ENCODE measurements at places on chromosomes 11 and 22.

GRCh38 chr11:61095021-61095420 is 7.3 kb upstream of the CD5 start:
- no peak for DNase-seq

GRCh38 chr11:1832920-1833295 is 1.9 kb upstream of the SYT8 start:
- no peak for DNase-seq

- DNase-seq, result no peak
These were observed 1.3 kb upstream of the GDPD4 start for GRCh38 chr11:77302752-77303151.

- no peak for DNase-seq
These were observed 324.5 kb upstream of the PITPNB start for GRCh38 chr22:28243539-28243938.

GRCh38 chr11:7020183-7020917 is at the start of the genes NLRP14 and ZNF214:
Gene NLRP14, plus strand, starts transcription at chr11:7020479. Its CDS starts 18,108 bp downstream, at chr11:7038587.
Gene ZNF214, minus strand, starts transcription at chr11:7020346. Its CDS starts 17,511 bp downstream, at chr11:7002835.
- DNase-seq, result peak; percentile 94

DNA sequence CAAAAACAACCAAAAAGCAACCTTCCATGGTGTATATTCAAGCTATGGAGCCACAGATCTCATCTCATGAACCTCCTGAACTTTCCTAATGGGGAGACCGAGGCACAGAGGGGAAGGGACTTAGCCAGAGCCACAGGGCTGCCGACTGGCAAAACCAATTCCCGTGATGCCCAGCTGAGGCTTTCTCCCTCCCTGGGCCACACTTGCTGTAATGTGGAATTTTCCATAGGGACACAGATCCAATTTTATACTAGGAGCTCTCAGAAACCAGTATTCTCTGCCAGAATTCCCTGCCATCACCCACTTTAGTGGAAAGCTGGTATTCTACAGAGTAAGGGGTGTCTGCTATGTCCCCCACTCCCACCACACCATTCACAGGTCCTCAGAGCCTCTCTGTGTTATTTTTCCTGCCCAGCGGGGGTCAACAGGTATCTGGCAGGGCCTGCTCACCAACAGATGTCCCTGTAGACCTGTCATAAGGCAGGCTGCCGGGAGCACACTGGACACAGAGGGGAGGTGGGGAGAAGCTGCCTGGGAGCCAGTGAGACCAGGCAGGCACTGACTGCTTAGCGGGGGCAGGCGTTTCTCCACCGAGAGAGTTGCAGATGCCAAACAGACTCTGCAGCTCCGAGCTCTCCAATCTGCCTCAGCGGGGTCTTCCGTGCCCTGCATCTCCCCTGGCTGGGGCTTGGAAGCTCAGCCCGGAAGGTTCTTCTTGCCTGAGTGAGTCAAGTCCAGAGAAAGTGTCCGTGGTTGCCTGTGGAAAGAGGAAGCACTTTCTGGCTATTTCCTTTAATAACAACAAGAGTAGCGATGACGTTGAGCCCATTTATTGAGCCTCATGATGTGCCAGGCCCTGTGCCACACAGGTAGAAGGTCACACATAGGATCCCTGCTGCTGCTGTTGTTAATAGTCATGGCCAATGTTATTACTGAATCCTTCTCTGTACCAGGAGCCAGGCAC is 26.3 kb downstream of the RPS6KA4 start:
- DNase-seq, result no peak

DNA sequence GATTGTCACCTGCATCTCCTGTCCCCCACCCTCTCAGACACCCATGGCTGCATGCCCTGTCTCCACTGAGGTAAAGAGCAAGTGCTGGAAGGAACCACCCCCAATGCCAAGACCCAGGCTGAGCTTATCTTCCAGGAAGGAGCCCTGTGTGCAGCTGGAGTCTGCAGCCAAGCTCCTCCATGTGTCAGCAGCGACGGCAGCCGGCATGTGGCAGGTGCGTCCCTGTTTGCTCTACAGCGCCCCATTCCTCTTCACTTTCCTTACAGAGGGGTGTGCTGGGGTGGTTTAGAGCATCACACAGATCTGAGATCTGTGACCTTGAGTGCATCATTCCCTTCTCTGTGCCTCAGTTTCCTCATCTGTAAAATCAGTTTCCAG is 7.7 kb upstream of the MN1 start:
- no peak for DNase-seq

- no peak for DNase-seq
These were observed 78.9 kb downstream of the PPFIBP2 start for GRCh38 chr11:7592711-7593110.

DNA sequence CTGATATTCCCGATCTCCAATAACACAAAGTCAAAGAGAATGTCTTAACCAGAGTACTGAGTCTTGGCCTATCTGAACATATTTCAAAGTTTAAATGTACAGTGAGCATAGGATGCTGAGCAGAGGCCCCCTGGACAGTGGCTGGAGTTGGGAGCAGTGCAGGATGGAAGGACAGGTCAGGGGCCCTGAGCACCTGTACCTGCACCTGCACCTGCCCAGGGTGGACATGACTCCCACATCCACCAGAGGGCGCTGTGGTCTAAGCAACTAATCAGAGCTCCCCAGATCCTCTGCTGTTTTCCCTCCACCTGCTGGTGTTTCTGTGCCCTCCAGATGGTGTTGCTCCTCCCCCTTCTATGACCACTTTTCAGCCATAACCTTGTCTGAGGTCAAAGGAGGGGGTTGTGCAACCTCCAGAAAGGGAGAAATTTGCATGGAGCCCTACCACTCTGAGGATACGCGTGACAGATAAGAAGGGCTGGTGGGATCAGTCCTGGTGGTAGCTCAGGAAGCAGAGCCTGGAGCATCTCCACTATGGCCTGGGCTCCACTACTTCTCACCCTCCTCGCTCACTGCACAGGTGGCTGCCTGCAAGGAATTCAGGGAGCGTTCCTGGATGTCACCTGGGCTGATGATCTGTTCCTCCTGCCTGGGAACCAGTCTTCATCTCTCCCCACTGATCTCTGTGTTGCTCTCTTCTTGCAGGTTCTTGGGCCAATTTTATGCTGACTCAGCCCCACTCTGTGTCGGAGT is 49.1 kb upstream of the VPREB1 start:
- DNase-seq, result no peak

DNA sequence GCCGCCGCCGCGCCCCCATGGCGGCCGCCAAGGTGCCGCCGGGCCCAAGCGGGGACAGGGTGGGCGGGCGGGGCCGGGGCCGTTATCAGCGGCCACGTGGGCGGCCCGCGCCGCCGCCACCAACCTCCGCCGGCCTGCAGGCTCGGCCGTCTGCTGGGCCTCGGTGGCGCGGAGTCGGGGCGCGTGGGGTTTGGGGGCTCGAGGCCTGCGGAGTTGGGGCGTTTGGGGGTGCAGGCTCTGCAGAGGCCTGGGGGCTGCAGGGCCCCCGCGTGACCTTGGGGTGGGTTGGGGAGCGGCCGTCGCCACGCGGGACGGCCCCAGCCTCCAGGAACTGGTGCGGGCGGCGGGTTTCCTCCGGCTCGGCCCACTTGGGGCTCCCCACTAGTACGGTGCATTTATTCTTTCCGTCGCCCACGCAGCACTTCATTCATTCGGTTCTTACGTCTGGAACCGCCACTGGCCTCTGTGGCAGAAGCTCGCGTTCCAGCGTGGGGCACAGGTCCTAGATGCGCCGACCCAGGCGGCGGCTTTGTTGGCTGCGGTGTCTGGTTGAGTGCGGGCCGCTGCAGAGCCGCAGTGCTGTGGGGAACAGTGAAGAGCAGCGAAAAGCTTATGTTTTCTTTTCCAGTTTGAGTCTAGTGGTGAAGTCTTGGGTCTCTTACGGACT is 740 bp upstream of the TRMT2A start:
- DNase-seq, result no peak

DNA sequence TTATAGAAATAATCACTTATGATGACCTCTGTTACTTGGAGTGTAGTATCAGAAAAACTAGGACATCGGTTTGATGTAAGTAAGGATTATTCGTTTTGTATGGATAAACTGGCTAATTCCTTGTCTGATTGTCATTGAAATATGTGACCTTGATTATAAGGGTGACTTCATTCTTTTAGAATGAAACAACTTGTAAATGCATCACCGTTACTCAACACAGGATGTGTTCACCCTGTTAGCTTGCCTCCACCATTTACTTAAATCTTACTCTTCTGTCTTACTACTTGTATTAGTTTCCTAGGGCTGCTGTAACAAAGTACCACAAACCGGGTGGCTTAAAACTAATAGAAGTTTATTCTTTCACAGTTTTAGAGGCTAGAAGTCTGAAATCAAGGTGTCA is 7.9 kb downstream of the SFI1 start:
- no peak for DNase-seq

GRCh38 chr11:126781942-126782341 is 218.6 kb downstream of the KIRREL3 start:
- DNase-seq, result no peak

DNA sequence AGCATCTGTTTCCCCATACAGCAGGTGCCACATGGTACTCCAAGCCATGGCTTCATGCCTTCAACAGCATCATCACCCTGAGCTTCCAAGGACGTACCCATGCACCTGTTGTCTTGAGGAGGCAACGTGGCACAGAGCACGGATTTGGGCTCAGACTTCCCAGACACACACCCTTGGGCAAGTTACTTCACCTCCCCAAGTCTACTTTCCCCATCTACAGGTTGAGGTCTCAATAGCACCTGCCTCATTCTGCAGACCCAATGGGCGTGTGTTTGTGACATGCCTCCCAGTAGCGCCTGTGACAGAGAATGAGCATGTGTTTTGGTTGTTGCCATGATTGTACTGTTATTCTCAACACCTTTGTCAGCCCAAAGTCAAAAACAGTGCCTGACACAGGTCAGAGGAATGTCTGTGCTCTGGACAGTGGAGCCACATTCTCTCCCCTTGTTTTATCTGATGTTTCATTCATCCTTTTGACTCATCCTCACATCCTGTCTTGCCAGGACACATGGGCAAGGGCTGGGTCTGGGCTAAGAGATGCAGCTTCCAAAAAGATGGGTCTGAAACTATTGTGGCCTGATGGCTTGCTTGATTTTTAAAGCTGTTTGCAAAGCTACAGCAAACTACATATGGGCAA is 53.4 kb upstream of the CCND1 start:
- no peak for DNase-seq

DNA sequence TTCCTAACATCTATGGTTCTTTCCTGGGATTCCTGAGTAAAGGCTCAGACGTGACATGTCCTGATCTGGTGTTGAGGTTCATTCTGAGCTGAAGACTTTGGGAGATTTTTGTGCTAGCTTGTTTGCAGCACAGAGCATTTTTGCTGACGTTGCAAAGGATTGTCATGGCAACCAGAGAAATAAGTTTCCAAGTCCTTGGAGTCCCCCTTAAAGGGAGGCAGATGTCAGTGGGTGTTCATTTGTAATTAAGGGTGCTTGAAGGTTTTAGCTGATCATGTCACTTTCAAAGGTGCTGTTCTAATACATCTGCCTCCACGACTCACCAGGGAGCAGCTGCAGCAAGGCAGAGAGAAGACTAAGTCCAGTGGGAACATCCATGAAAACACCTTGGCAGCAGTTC is 5.4 kb upstream of the SYN3 start:
- no peak for DNase-seq

DNA sequence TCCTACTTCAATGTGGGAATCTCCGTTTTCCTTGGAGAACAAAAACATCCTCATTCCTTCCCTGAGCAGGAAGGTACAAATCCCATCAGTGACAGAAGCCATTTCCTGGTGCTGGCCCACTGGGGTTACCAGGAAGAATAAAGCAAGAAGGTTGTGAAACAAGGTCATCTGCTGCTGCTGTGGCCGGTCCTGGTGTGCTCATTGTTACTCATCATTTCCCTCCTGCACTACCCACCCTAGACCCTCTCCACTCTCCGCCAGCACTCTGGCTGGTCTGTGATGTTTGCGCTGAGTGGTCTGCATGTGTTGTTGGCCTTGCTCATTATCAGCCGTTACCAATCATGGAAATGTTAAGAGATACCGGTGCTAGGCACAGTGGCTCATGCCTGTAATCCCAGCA is 37.0 kb downstream of the OSBP2 start:
- no peak for DNase-seq

DNA sequence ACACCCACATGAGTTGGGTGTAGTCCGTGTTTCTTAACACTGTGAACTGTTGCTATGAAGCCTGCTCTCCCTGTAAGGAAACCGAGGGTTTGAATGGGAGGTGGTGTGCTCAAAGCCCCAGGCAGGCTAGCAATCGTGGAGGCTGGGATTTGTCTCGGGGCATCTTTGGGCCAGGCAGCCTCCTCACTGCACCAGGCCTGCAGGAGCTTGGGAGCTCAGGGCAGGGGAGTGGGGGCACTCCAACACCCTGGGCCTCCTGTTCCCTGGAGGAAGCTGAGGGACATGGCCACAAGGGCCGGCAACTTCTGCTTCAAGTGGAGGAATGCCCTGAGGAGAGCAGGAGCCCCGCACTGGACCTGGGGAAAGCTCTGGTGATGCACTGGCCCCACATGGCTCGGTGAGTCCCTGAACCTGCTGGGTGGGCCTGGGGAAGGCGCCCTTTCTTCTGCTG is 164.7 kb upstream of the B3GAT1 start:
- DNase-seq, result peak; percentile 20
